Stimulated activated CD4-positive, alpha-beta T cell treated with anti-CD3 and anti-CD28 coated beads, Interleukin-12 subunit alpha, Interleukin-12 subunit beta, amount 100 ng/mL, for 48 hours (primary cell): ENCODE measurements at places on chromosomes 7 and 10.

GRCh38 chr10:45417746-45418145, 43.7 kb downstream of the ALOX5 start:
- DNase-seq = no peak

- DNase-seq = no peak
These were observed 261.8 kb upstream of the SHH start for GRCh38 chr7:156074084-156074483.

DNA sequence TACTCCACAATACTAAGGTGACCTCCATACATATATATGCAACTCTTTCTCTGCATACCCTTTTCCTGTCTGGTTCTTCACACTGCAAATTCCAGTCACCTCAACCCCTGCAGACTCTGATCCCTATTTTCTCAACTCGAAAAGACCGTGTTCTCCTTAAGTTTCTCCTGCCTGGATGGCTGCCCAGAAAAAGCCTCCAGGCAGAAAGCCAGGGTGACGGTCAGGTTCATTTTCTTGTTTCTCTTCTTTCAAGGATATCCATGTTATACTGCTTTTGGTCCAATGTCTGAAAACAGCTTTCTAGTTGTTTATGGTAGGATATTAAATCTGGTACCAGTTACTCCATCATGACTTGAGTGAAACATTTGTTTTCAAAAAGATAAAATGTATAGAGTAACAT, 267.8 kb upstream of the MYO3A start:
- DNase-seq = no peak

GRCh38 chr10:12701696-12702095, 299.8 kb downstream of the CCDC3 start:
- no peak for DNase-seq

GRCh38 chr7:112184455-112184854, 21.7 kb downstream of the DOCK4 start:
- no peak for DNase-seq

DNA sequence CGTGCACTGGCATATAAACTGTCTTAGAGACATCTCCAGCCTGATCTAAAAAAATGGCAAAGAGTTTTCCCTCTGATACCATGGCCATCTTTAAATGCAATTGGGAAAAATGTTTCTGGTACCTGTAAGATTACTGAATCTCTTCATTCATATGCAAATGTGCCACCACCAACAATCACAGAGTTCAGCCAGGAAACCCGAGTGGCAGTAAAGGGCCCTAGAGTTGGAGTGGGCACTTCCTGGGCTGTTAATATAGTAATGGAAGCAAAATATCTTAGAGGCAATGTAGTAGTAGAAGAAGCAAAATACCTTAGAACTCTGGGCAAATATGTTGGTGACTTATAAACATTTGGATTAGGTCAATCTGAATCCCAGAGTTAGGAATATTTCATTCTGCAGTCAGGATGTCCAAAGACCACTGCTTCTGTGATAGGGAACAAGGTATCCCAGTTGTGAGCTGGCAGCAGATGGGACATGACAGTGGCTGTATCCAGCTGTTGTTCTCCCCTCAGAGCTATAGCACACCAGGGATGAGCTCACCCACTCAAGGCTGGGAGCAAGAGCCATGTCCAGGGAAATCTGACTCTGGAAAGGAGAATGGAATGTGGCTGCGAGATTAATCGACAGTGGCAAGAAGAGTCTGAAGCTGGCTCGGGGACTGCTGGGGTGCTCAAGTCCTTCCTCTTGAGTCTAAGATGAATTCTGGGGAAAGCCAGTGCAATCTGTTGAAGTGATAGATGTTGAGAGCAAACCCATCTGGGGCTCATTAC, 332.1 kb downstream of the PHTF2 start:
- no peak for DNase-seq

DNA sequence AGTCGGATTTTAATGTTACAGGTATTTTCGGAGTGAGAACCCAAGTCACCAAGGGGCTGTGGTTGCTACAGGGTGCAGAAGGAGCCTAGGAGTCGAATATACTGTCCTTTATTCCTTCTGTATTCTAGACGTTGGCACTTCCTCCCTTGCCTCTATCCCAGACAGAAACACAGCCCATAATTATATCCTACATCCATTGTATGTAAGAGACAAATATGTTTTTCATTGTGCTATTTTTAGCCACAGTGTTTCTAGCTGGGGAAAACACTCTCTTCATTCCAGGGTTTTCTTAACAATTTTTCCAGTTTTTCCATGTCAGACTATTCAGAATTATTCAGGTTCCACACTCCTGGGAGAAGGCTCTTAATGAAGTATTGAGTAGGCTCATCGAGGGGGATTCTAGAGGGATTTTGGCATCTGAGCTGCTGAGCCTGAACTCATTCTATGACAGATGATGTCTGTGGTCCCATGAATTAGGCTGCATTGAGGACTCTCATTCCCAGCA, 32.6 kb downstream of the KIAA1217 start:
- no peak for DNase-seq

- no peak for DNase-seq
These were observed 65.1 kb upstream of the BET1 start for GRCh38 chr7:94069162-94069739.

- DNase-seq = no peak
These were observed 144.5 kb upstream of the YAE1 start for GRCh38 chr7:39421661-39422060.

- DNase-seq = no peak
These were observed 4.6 kb upstream of the C10orf95 start for GRCh38 chr10:102455893-102456471.

DNA sequence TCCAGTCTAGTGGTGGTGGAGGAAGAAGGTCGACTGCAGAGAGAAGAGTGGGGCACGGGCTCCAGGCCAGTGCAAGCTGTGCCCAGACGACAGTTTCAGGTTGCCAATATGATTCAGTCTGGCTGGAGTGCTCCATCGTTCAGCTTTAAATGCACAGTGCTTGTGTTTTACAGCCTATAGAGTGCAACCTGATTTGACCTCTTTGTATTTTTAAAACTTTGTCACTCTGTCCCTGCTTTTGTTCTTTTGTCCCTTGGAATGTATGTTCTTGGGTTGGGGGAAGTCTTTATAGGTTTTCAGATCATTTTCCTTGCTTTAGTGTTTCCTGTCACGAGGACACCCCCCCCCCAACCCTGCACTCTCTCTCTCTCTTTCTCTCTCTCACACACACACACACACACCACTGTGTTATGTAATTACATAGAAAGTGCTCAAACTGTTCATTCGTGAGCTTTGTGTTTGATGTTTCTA, 198.0 kb downstream of the CAMK1D start:
- no peak for DNase-seq

- no peak for DNase-seq
These were observed 183.1 kb downstream of the EXOC4 start for GRCh38 chr7:133436014-133436428.

- no peak for DNase-seq
These were observed 2.0 kb downstream of the ST7 start for GRCh38 chr7:116955340-116955739.

DNA sequence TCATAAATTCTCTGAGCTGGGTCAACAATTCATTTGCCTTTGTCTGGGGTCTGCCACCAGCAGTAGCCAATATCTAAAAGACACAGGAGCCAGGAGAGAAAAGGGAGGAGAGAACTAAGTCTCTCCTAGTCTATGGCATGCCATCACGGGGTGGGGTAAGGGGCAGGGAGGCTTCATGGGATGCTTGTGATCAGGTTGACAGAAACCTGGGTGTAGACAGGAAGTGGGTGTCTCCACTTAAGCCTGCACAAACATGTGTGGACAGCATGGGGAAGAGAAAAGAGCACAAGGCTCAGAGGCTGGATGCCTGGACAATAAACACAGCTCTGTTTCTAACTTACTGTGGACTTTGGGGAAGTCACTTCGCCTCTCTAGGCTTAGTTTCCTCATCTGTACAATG, 11.5 kb upstream of the C10orf53 start:
- DNase-seq = no peak

DNA sequence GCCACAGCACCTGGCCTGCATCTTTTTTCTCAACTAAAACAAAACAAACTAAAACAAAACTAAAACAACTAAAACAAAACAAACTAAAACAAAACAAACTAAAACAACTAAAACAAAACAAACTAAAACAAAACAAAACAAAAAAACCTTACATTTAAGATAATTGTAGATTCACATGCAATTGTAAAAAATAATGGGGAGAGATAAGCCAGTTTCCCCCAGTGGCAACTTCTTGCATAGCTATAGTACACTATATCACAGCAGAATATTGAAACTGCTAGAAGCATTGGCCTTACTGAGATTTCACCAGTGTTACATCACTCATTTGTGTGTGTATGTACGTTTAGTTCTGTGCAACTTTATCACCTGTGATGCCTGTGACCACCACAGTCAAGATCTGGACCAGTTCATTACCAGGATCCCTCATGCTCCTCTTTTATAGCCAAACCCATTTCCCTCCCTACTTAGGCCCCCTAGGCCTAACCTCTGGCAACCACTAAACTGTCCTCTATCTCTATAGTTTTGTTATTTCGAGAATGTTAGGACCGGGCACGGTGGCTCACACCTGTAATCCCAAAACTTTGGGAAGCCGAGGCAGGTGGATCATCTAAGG, 9.3 kb downstream of the FXYD4 start:
- DNase-seq = no peak

GRCh38 chr7:37068902-37069301, 344.6 kb upstream of the AOAH start:
- DNase-seq = no peak

DNA sequence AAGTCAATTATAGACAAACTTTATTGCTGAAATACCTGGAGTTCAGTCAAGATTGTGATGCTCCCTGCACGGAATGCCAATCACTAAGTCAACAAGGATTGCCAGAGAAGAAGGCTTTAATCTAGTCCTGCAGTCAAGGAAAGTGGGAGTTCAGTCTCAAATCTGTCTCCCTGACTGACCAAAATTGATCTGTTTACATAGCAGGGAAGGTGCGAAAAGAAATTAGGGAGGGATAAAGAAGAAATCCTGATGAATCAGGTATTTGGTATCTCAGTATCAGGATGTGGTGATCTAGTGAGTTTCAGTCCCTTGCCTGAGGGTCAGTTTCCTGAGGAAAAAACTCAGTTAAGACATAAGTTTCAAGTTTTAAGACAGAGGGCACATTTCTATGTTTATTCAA, 2.1 kb upstream of the AKR1D1 start:
- DNase-seq = no peak

DNA sequence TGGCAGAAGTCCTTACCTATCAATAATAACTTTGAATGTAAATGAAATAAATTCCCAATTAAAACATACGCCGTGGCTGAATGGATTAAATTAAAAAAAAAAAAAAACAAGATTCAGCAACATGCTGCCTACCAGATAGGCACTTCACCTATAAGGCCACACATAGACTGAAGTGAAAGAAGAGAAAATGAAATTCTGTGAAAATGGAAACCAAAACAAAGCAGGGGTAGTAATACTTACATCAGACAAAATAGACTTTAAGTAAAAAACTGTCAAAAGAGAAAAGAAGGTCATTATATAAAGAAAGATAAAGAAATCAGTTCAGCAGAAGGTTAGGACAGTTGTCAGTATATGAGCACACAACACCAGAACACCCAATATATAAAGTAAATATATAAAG, 55.3 kb downstream of the TCAF1 start:
- DNase-seq = no peak

GRCh38 chr10:119023553-119023868, 6.0 kb upstream of the NANOS1 start:
- DNase-seq = no peak

DNA sequence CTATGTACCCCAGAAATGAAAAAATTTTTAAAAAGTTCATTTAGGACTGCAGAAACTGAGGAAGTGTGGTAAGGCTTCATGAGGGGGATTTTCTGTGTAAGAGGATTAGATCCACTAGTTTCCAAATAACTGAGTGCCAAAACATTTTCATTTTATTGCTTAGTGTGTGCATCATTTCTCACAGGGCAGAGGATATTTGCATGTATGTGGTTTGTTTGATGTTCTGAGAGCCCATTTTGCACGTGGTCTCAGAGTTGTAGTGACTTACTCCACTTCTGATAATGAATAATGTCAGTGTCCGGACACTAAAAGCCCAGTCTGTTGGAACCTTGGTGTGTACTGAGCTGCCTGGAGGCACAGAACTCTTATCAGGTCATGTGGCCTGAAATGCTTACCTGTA, 299.9 kb downstream of the AUTS2 start:
- no peak for DNase-seq

- DNase-seq = no peak
These were observed 68.6 kb upstream of the AFAP1L2 start for GRCh38 chr10:114472877-114473253.

- DNase-seq = no peak
These were observed at the start of gene HMX2 for GRCh38 chr10:123147635-123148413. HMX2 (plus strand) TSS chr10:123148136; CDS start chr10:123148379, 243 bp downstream.

GRCh38 chr10:98115031-98115787, 19.2 kb upstream of the R3HCC1L start:
- DNase-seq = no peak

DNA sequence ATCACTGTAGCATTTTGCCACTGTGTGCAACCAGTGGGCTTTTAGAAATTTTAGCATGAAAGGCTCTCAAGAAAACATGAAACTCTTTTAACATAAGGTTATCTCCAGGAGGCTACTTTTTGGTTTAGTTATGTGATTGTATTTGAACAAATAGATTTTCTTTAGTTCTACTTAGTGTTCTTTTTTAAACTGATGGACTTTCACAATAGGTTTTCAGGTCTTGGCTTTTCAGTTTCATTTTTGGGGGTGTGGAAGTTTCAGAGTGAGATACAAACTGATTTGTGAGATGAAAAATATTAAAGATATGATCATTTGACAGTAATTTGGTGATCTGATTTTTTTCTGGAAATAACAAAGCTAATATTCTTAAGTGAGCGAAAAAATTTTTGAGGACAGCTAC, 344.1 kb downstream of the PHF14 start:
- no peak for DNase-seq

- no peak for DNase-seq
These were observed 31.7 kb upstream of the ELMO1 start for GRCh38 chr7:37480041-37481031.
